Occipital lobe (tissue), 3 donors: ENCODE measurements at places on chromosomes 1 and 21.

- DNase-seq = no peak
These were observed 688.8 kb downstream of the PLA2G4A start for GRCh38 chr1:187517546-187517945.

GRCh38 chr1:43980255-43981134 lies 1.5 kb downstream of the B4GALT2 start:
- DNase-seq = no peak

DNA sequence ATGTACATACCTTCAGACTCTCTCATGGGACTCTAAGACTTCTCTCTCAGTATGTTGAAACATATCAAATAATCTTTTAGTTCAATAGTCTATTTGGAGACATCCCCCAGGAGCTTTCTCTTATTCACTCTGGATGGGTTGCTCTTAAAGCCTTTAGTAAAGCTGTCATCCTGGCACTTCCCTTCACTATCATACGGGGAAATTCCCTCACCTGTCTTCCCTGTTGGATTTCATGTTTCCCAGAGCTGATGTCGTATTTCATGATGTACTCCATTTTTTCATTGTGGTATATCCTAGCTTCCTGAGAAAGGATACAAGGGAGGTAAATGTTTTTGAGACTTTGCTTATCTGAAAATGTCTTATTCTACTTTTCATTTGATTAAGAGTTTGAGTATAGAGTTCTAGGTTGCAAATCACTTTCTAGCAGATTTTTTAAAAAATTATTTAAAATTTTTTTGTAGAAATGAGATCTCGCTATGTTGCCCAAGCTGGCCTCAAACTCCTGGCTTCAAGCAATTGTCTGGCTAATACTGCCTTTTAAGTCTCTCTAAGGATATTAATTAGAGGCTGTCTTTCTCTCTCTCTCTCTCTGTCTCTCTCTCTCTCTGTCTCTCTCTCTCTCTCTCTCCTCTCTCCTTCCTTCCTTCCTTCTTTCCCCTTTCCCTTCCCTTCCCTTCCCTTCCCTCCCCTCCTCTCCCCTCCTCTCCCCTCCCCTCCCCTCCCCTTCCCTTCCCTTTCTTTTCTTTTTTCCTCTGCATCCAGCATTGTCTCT lies 17.0 kb upstream of the MACF1 start:
- no peak for DNase-seq

DNA sequence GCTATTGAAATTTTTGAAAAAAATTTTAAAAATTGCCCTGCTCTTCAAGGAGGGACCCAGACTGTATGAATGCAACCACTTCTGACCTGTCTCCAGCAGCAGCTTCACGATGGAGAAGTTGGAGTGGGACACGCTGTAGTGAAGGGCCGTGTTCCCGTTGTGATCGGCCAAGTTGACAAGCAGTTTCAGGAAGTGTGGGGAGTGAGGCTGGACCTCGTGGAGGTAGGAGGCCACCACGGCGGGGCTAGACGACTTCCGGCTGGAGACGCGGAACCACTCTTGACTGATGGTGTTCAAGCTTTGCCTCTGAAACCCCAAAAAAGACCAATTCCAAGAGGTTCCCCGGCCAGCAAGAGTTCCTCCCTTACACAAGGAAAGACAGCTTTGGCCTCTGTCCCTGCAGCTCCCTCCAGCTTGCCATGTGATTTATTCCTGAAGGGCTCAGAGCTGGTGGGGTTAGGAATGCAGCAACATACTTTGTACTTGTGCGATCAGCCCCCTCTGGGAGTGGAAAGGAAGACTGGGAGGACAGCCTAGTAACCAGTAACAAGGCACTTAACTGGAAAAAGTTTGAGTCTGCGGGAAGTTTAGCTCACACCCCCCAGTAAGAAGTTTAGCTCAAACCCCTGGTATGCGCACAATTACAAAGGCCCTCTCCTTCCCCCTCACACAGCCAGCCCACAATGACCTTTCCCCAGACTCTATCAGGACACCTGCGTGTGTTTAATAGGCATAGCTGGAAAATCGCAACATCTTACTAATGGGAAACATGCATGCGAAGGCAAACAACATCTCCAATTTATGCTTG lies 56.0 kb downstream of the KANK4 start:
- no peak for DNase-seq

GRCh38 chr1:219000631-219001030 lies 173.0 kb upstream of the LYPLAL1 start:
- DNase-seq = no peak

DNA sequence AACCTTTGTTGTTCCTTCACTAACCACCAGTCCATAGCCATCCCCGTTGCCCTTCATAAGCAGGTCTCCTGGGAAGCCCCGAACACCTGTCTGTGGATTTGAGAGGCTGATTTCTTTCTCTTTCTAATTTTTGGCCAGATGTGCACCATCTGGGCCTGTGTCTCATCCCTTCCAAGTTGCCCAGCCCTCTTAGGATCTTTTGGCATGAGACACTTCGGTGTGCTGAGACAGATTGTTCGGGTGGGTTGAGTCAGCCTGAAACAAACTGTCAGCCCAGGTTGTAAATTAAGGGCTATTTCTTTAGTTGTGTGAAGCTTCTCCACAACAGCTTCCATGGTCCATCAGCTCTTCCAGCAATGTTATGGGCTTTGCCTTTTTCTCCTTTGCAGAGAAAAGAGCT lies 1.4 kb upstream of the DNAJC11 start:
- DNase-seq = no peak

DNA sequence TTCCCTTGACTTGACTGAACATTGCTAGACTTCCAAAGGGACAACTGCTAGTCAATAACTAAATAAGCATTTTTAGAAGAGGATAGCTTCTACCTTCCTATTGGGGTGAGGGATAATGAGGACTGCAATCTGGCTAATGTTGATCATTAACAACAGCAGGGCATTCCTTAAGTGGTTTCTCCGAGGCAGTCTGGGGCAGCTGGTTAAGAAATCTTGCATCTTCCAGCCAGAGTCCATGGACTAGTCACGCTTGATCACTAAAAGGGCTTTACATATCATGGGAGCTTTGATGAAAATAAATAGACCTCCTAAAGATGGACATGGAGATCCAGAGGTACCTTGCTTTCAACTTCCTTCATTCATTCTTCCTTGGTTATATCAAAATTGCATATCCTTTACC lies 329.4 kb upstream of the ESRRG start:
- no peak for DNase-seq

DNA sequence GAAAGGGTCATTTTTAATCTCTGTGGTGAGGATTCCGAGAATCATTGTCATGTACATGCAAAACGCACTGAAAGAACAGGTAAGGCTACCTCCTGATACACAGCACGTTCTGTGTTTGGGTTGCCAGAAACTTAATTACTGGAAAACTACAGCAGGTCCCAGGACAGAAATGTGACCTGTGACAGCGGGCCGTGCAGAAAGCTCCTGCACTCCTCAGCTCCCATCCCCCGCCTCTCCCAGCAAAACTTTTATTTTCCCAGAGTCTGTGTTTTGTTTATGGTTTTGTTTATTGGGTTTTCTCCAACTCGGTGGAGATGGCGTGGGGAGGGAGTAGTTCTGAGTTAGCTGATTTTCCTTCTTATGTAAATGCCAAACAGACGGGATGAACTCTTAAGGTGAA lies 44.7 kb downstream of the SLC44A3 start:
- DNase-seq = no peak

DNA sequence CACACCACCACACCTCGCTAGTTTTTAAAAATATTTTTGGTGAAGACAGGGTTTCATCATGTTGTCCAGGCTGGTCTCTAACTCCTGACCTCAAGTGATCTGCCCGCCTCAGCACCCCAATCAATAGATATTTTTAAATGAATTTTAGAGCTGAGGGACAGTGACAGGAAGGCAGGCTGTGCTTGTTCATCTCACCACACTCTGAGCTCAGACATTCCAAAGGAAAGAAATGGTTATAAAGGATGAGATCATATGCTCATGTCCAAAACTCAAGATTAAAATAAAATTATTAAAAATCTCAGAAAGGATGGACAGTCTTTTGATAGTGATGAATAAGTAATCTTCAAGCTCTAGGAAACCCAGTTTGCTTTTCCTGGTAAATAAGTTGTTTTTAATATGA lies 40.9 kb downstream of the L1TD1 start:
- no peak for DNase-seq

DNA sequence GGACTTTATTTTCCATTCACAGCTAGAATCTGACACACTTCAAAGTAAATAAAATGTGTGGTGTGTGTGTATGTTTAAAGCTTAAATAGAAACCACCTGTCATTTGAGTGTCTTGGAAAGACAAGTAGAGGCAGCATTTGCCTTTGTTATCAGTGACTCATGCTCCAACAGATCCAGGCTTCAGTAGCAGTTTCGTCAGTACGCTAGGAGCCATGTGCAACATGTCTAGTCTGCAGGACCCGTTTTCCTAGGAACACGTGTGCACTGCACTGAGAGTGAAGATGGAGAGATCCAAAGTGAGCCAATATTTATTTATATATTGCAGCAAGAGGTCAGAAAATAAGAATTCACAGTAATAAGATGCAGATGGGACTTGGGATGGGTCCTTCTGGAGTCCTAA lies 41.8 kb downstream of the SGIP1 start:
- DNase-seq = no peak
